ENCODE measurements at places on chromosomes 4 and X. TPM values are rescaled to one million over a fixed set of nuclear protein-coding genes. Genes with fewer than 3 reads are reported as not detected.

DNA sequence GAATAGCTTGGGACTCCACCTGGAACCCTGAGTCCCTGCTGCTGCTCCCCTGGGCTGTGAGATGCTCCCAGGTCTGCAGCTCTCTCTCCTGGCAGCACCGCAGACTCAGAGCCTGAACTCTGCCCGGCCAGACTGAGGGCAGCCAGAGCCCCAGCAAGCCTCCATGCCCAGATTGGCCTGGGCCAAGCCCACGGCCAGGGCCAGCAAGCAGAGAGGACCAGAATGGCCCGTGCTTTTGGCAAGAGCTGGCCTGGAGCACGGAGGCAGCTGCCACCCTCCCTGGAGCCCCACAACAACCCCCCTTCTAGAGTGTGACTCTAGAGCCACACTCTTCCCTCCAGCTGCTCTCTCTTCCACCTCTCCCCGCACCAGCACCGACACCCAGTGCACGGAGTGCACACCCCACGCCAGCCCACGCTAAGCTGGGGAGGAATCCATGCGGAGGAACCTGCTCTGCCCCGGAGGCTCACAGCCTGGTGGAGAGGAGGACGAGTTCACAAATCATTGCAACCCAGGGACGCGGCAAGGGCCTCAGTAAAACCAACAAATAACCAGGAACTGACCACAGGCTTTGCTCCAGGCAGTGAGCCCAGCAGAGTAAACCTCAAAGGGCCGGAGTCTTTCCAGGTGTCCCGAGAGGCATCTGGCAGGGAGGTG, 110.3 kb downstream of the HMX1 start:
- no peaks in the 10 kb centered on the region for H3K27me3 ChIP-seq
- no peaks in the 10 kb centered on the region for H3K36me3 ChIP-seq
- H3K4me1 ChIP-seq, result no peaks in the 10 kb centered on the region
- DNase-seq, result no peak

- H3K4me1 ChIP-seq, result no peaks in the 10 kb centered on the region
- no peaks in the 10 kb centered on the region for H3K27me3 ChIP-seq
- H3K36me3 ChIP-seq, result no peaks in the 10 kb centered on the region
- no peak overlapping the region for H3K27ac ChIP-seq
- no peak for DNase-seq
Measured at GRCh38 chrX:70001269-70001668, 48.5 kb downstream of the AWAT2 start.

- no peak for DNase-seq
- H3K36me3 ChIP-seq, result no peaks in the 10 kb centered on the region
- H3K4me1 ChIP-seq, result no peaks in the 10 kb centered on the region
- no peaks in the 10 kb centered on the region for H3K27me3 ChIP-seq
Measured at GRCh38 chr4:129994715-129995114, 898.8 kb downstream of the C4orf33 start.

HTN1 gene
- total RNA-seq, result not detected

OTUD4 gene
- 28.3 TPM for total RNA-seq
